Effector memory CD4-positive, alpha-beta T cell (primary cell): ENCODE measurements at places on chromosomes 16 and 17.

- no peak for DNase-seq
Measured at GRCh38 chr17:33292201-33292980, 704 bp downstream of the ASIC2 start.

GRCh38 chr17:82414548-82415281, 3.4 kb upstream of the HEXD start:
- peak; percentile 41 for DNase-seq

DNA sequence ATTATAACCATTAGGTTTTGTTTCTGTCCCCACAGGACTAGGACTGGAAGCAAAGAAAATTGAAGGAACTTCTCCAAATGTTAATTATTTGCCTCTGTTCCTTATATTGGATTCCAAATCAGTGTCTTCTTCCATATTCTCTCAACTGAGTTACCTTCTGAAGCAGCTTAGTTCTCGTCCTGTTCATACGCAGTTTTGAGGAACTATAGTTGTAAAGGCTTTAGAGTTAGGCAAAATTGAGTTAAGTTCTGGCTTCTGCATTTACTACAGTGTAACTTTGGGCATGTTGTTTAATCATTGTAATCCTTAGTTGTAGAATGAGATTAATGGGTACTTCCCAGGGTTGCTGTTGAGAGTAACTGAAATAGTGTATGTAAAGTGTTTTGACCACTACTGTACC, 11.2 kb downstream of the CBFB start:
- DNase-seq, result no peak

DNA sequence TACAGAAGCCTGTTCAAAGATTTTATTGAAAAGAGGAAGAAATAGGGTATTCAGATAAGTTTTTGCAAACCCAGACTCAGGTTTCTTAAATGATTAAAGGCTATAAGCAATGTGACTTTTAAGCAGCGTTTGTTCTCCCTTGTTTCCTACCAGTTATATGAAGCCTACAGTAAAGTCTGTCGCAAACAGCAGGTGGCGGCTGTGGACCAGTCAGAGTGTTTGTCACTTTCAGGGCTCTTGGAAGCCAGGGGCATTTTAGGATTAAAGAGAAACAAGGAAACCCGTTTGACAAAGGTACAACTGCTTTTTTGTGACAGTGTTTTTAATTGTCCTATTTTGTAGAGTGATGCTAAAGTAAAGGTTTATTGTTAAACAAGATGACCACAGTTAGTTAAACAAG, 7.7 kb upstream of the RARA start:
- DNase-seq, result no peak

GRCh38 chr16:58236231-58236690, 38.4 kb upstream of the CSNK2A2 start:
- peak; percentile 41 for DNase-seq

DNA sequence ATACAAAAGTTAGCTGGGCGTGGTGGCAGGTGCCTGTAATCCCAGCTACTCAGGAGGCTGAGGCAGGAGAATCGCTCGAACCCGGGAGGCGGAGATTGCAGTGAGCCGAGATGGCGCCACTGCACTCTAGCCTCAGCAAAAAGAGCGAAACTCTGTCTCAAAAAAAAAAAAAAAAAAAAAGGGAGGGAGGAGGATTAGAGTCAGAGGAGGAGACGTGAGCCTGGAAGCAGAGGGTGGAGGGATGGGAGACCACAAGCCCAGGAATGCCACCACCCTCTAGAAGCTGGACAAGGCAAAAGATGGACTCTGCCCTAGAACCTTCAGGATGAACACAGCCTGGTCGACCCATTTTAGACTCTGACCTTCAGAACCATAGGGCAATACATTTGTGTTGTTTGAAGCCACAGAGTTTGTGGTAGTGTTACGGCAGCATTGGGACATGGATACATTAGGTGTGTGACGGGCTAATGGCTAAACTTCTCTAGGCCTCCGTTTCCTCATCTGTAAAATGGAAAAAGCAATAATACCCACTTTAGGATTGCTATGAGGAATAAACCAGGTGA, 2.1 kb upstream of the SMIM22 start:
- DNase-seq, result no peak

DNA sequence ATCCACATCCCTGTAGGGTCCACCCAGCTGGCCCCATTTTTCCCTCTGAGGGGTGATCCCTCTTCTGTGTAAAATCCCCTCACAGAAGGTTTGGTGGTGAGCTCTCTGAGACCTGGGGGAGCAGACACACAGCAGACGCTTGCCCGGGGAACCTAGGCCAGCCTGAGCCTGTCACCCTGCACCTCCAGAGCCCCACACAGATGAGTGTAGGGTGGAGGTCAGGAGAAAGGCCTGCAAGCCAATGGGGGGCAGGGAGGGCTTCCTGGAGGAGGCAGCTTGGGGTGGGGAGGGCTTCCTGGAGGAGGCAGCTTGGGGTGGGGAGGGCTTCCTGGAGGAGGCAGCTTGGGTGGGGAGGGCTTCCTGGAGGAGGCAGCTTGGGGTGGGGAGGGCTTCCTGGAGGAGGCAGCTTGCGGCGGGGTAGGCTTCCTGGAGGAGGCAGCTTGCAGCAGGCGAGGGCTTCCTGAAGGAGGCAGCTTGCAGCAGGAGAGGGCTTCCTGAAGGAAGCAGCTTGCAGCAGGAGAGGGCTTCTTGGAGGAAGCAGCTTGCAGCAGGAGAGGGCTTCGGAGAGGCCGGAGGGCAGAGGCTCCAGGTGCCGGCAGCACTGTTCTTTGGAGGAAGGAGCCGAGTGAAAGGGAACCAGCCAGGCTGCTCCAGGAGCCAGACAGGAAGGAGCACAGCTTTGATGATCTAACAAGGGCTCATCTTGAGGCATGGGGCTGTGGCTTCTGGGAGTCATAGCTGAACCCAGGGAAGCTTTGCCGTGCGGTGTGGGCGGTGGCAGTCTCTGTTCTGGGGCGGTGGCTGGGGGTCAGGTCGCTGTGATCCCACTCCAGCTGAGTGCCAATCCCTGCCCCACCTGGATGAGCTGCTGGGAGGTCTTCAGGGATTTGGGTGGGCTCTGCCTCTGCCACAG, 83.7 kb upstream of the ZNF469 start:
- DNase-seq, result no peak

GRCh38 chr17:7258731-7259554, 3.3 kb downstream of the CLDN7 start:
- no peak for DNase-seq

GRCh38 chr16:82452004-82452756, 174.6 kb upstream of the CDH13 start:
- DNase-seq, result no peak

DNA sequence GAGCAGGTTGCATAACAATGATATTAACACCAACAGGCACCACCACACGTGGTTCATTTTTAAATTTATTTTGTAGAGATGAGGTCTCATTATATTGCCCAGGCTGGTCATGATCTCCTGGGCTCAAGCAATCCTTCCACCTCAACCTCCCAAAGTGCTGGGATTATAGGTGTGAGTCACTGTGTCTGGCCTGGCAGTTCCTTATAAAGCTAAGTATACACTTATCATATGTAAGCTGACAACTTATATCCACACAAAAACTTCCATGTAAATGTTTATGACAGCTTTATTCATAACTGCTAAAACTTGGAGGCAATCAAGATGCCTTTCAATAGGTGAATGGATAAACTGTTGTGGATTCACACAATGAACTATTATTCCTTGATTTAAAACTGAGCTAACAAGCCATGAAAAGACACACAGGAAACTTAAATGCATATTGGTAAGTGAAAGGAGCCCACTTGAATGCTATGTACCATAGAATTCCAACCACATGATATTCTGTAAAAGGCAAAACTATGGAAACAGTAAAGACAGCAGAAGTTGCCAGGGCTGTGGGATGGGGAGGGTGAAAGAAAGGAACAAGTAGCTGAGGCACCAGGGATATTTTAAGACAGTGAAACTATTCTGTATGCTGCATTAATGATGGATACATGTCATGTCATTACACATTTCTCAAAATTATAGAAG, 156.5 kb upstream of the KCNJ18 start:
- DNase-seq, result no peak

GRCh38 chr16:1309888-1310831, 724 bp downstream of the UBE2I start:
- peak; percentile 50 for DNase-seq

- DNase-seq, result no peak
Measured at GRCh38 chr17:10075919-10076318, 122.5 kb downstream of the GAS7 start.

DNA sequence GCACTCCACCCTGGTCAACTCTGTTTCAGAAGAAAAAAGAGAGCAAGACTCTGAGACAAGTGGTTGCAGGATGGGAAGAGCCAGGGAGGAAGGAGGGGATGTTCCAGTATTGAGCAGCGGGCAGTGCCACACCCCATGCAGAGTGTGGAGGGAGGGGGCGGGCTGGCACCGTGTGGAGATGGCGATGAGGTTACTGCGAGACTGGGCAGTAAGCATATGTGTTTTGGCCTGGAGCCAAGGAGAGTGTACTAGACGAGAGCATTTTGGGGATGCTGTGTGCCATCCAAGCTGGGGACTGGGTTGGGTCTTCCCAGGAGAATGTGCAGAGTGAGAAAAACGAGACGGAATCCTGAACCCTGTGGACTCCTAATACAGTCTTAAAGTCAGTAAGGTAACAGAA, 3.4 kb downstream of the TBC1D24 start:
- no peak for DNase-seq

DNA sequence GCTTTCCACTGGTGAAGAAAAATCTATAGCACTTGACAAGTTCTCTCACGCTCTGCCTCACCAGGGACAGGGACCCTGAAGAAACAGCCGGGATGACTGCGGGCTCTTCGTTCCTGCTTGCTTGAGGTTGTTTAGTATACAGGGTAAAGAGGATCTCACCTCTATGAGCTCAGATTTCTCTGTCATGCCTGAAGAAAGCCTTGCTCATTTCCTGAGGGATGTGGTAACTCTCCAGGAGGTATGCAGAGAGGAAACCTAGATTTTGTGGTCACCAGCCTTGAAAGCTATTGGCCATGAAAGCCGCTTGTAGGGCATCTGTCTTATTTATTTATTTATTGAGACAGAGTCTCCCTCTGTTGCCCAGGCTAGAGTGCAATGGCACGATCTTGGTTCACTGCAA, 23.2 kb downstream of the USP43 start:
- DNase-seq, result no peak

- no peak for DNase-seq
Measured at GRCh38 chr16:19130852-19131824, 17.4 kb downstream of the ITPRIPL2 start.

- no peak for DNase-seq
Measured at GRCh38 chr17:556431-556995, 158.1 kb downstream of the VPS53 start.

DNA sequence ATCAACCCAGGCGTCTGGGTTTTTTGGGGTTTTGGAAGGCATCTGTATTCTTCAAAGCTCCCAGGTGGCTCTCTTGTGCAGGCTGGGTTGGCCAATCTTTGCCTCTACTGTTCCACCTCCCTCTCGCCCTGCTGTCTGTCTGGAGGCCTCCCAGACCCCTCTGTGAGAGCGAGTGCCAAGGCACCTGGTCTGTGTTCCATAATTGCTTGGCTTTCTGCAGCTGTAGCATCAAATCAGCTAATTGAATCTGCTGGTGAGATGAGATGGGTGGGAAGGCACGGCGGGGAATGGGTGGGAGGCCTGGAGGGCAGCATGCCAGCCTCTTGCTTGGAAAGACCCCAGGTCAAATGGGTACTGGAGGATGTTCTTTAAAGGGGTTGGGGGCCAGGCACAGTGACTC, 52.5 kb upstream of the CLEC19A start:
- DNase-seq, result no peak

DNA sequence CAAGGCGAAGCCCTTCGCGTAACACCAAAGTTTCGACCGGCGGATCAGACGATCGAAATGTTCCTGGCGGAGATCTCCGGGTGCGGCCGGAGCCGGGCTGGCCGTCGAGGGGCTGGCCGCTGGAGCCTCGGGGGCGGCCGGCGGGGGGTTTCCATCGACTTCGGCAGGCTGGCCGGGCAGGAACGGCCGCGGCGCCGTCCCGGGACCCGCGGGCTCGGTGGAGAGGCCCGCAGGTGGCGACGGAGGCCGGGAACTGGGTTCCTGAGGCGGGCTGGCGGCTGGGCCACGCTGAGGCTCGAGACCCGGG, 1.1 kb downstream of the EPOP start:
- DNase-seq, result no peak

- peak; percentile 41 for DNase-seq
Measured at GRCh38 chr17:49748223-49748622, 15.7 kb downstream of the FAM117A start.

- DNase-seq, result no peak
Measured at GRCh38 chr17:49239963-49240362, 9.4 kb upstream of the PHOSPHO1 start.

GRCh38 chr16:4463522-4464163, 10.8 kb downstream of the NMRAL1 start:
- DNase-seq, result no peak

- no peak for DNase-seq
Measured at GRCh38 chr16:57531635-57532265, 4.6 kb downstream of the CCDC102A start.

GRCh38 chr17:49388290-49388640, 26.2 kb upstream of the ZNF652 start:
- peak; percentile 23 for DNase-seq

GRCh38 chr17:63701868-63702720, 2.2 kb upstream of the LIMD2 start:
- DNase-seq, result peak; percentile 69

GRCh38 chr16:30895627-30896260, 670 bp upstream of the CTF1 start:
- DNase-seq, result no peak
